ENCODE measurements at places on chromosomes 13 and 19. TPM values are rescaled to one million over a fixed set of nuclear protein-coding genes. Genes with fewer than 3 reads are reported as not detected.

Gene PTOV1
- 91.9 TPM for total RNA-seq

Gene IZUMO2
- total RNA-seq = not detected

Gene GAPDHS
- not detected for total RNA-seq

Gene ZNF135
- 2.7 TPM for total RNA-seq

Gene TNNT1
- 3.2 TPM for total RNA-seq

Gene ZGLP1
- not detected for total RNA-seq

Measured in cardiac atrium fibroblast (primary cell).